ENCODE measurements at places on chromosomes 2 and 18. TPM values are rescaled to one million over a fixed set of nuclear protein-coding genes. Genes with fewer than 3 reads are reported as not detected.

Gene EN1
- 0.63 TPM for total RNA-seq

Gene CAPN14
- 0.16 TPM for total RNA-seq

Gene LAMA1
- 30.1 TPM for total RNA-seq

Gene CLEC4F
- not detected for total RNA-seq

Gene PSMA8
- total RNA-seq, result not detected

Gene HOXD1
- total RNA-seq, result not detected

Measured in fibroblast of the aortic adventitia (primary cell).